Esophagus squamous epithelium (tissue), 5 donors: ENCODE measurements at places on chromosomes 5 and 9.

GRCh38 chr5:126023994-126024441 is 399.2 kb upstream of the GRAMD2B start:
- DNase-seq: no peak

GRCh38 chr9:91156451-91157234 is 205.1 kb downstream of the AUH start:
- DNase-seq: no peak

- no peak for DNase-seq
Observed at GRCh38 chr5:43210570-43210969, 18.5 kb downstream of the NIM1K start.

DNA sequence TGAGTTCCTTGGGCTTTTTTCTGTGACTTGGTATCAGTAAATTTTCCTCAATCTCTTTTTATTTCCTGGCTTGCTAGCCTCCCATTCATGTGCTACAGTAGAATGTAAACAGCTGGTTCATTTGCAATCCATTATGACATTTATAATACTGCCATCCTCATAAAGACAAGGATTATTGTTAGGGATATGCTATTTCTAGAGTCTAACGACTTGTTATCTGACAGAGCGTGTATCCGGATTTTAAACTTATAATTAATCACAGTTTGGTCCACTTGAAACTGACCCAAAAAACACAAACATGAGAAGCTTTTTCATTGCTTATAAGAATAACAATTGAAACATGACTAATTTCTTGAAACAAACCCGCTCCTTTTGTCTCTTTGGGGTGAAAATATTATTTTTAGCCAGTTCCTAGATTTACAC is 585.8 kb downstream of the TLE4 start:
- DNase-seq: no peak

DNA sequence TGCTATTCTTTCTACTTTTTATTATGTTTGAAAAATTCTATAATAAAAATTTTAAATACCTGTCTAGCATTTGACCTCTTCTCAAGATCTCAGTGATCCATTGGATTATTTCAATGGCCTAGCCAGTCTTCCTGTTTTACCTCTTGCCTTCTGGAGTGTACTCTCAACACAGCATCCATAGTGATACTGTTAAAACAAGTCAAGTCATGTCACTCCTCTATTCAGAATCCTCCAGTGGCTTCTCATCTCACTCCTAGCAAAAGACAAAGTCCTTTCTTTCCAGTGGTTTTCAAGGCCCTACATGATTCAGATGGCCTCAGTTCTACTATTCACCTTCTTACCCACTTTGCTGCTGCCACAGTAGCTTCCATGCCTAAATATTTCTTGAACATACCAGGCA is 1.8 kb downstream of the MARVELD2 start:
- no peak for DNase-seq

DNA sequence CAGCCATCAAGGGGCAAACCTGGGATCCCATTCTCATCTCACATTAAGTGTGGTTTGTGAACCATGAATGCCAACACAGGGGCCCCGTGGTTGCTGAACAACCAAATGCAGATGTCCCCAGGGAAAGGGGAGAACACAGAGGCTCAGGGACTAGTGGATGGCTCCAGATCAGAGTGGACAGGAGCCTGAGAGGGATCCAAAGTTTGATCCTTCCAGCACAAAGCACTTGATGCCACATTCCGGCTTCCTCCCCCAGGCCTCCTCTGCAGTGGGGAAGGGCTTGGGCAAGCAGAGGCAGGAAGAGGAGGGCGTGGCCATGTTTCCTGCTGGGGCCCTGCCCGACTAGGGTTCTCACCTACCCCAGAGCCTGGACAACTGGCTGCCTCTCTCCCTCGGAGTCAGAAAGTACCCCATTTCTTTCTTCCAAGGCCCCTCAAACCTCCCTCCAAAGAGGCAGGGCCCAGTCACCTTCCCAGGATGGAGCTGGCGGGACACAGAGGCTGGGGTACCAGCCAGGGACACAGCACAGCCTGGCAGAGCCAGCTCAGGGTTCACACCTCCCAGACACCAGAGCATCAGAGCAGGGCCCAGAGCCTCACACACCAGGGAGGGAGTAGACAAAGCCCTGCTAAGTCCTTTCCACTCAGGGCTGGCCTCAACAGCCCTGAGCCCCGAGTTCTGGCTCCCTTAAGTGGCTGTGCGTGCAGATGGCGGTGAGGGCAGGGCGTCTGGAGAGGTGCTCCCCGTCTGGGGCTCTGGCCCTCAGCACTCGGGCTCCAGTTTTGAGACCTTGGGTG is 4.3 kb upstream of the RNF44 start:
- DNase-seq: no peak

GRCh38 chr5:151075698-151076331 is 5.0 kb downstream of the TNIP1 start:
- DNase-seq: no peak

GRCh38 chr9:6944896-6945295 is 187.1 kb downstream of the KDM4C start:
- no peak for DNase-seq

- no peak for DNase-seq
Observed at GRCh38 chr9:93990448-93990847, 35.3 kb upstream of the BARX1 start.

DNA sequence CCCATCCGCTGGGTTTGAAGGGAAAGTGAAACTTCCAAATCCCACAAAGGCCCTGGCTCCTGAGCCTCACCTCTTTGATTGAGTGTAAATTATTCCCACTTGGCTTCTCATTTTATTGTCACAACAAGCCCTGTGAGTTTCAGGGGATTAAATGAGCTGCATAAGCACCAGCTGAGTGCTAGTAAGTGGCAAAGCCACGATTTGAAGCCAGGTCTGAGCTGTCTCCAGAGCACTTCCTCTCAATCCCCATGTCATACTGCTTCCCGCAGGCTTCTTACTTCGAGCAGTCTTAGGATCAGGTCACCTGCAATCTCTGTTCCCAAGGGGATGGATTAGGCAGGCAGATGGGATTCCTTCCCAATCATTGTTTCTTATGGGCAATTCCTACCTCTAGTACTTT is 18.0 kb downstream of the RPS14 start:
- no peak for DNase-seq

DNA sequence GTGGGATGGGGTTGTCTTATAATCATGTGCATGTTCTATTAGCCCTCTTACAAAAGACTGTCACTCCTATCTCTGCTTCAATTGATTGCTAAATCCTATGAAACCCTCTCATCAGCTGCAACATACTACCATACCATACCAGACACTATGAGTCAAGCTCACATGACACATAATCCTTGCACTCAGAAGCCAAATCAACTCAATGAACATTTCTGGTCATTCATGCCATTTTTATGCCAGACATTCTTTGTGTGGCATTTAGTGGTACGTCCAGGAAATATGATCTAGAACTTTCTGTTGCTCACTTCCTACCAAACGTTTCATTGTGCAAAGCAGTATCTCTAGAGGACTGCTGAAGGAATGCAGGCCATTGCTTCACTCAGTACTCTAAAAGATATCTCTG is 159.2 kb upstream of the GNA14 start:
- no peak for DNase-seq

GRCh38 chr5:163205645-163206044 is 231.8 kb upstream of the CCNG1 start:
- DNase-seq: no peak

GRCh38 chr5:56233230-56233629 is at the start of gene ANKRD55:
TSS of gene ANKRD55 (minus strand) at chr5:56233330. CDS start at chr5:56232913, 417 bp downstream.
- no peak for DNase-seq

GRCh38 chr5:80067531-80068245 is 32.5 kb downstream of the THBS4 start:
- no peak for DNase-seq

GRCh38 chr9:117596678-117597077 is 107.5 kb upstream of the TLR4 start:
- DNase-seq: no peak

GRCh38 chr5:66788556-66788955 is 192.4 kb downstream of the MAST4 start:
- no peak for DNase-seq

GRCh38 chr5:168415971-168416370 is 70.3 kb upstream of the RARS1 start:
- no peak for DNase-seq

DNA sequence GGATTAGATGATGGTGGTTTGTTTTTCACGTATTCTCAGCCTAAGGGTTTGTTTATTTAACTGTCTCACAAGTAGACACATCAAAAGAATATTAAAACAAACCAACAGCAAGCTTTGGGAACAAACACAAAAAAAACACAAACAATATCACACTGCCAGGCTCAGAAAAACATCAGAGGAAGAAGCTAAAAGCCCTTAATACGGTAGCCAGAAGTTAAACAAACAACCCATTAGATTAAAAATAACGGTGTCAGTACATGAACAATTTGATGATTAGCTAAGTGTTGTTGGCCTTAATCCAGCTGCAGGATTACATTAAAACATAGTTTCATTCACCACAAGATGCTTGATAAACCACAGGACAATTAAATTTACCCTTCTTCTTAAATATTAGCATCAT is 15.9 kb upstream of the DMRT2 start:
- DNase-seq: no peak

DNA sequence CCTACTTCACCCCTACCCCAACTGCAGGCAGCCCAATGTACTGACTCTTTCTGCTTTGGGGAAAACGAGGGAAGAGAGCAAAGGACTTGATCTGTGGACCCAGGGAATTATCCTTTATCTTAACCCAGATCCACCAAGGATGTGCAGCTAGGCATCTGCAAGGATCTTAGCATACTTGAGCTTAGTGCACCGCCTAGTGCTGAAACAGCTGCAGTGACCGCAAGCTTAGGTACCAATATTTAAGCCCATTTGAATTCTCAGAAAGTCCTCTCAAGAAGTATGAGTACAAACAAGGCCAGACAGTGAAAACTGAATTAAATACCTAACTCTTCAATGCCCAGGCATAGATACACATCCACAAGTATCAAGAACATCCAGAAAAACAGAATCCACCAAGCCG is 576.7 kb upstream of the ADAMTS16 start:
- DNase-seq: no peak

DNA sequence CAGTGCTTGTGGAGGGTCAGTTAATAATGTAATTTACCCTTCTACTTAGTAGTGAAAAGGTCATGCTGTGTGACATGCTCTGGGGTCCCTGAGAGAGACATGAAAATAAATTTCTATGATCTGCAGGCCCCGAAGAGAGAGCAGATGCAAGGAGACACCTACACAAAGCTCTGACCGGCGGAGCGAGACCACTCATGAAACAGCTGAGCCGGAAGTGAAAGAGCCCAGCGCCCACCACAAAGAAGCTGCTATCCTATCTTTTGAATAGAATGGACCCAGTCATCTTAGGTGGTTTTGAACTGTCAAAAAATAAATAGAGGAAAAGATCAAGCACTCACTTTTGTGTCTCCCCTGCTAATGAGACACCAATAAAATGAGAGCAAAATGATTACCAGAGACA is 190.0 kb downstream of the MED10 start:
- DNase-seq: no peak

DNA sequence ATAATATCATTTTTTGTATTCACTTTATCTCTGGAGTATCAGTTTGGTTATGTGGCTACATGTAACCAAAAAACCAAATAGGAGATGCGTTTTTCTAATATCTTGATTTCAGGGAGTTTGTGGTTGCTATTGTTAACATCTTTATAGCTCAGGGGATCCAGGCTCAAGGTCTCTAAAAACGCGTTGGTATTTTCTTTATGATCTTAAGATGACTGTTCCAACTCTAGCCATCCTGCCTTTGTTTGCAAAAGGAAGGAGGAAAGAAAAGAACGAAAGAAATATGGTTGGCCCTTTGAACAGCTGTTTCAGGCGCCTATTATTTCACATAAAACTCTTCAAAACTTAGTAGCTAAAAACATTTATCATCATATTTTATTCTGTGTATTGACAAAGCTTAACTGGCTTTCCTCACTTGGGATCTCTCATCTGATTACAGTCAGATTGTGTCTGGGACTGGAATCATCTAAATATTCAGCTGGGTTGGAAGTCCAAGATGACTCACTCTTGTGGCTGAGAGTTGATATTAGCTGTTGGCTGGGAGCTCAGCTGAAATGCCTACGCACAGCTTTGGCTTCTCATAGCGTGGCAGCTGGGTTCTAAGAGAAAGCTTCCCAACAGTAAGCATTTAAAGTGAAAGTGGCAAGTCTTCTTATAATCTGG is 60.1 kb downstream of the FAM174A start:
- no peak for DNase-seq

DNA sequence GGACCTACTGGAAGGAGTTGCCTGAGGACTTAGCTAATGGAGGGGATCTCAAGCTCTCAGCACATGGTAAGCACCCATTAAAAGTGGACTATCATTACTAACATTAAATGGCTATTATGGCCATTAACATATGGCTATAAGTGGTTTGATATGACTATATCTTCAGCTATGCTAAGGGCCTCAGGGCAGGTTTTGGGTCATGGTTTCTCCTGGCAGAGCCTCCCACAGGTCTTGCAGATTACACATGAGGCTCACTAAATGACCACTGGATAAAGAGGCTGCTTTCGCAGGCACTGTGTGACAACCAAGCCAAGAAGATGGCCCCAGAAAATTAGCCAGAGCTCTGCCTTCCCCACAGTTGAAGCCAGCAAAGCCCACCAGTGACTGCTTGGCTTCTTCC is 15.4 kb downstream of the CCNJL start:
- no peak for DNase-seq
